ENCODE measurements at places on chromosomes 11 and 22.

DNA sequence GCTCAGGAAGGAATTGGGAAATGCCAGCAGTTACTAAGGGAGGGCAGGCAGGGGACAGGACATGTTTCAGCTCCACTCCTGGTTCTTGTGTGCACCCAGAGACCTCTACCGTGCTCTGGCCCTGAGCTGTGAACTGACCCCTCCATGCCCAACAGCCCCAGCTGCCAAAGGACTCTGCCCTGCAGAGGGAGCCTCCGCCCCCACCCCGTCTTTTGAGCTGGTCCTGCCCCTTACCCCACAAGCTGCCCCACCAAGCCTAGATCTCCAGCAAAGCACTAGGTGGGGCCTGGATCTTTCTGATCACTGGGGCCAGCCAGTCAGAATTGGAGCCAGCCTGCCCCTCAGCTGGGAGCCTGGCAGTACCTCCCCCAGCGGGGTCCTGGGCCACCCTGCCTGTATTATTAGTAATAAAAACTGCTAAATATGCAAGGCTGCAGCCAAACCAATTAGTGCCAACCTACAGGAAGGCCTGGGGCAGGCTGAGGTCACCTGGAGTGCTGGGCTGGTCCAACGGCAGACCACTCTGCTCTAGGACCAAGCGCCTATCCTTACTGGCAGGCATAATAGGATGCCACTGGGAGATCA is 23.9 kb upstream of the DRICH1 start:
- no peak for DNase-seq

DNA sequence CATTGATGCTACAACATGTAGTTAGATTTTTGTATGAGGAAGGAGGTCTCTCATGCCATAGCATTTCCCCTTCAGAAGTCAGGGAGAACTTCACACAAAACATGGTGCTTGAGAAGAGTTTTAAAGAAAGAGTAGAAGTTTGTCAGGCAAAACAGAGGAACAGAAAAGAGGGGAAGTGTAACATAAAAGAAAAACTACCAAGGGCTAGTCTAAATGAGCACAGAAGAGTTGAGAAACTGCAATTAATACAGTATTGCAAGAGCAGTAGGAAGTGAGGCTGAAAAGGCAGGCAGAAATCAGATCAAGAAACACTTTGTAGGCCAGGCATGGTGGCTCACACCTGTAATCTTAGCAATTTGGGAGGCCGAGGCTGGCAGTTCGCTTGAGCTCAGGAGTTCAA is 61.0 kb downstream of the FAM168A start:
- DNase-seq, result no peak

GRCh38 chr11:113532697-113533424 is 57.7 kb upstream of the DRD2 start:
- DNase-seq, result peak; percentile 54

- no peak for DNase-seq
Measured at GRCh38 chr11:62338218-62338617, 970 bp downstream of the ASRGL1 start.

DNA sequence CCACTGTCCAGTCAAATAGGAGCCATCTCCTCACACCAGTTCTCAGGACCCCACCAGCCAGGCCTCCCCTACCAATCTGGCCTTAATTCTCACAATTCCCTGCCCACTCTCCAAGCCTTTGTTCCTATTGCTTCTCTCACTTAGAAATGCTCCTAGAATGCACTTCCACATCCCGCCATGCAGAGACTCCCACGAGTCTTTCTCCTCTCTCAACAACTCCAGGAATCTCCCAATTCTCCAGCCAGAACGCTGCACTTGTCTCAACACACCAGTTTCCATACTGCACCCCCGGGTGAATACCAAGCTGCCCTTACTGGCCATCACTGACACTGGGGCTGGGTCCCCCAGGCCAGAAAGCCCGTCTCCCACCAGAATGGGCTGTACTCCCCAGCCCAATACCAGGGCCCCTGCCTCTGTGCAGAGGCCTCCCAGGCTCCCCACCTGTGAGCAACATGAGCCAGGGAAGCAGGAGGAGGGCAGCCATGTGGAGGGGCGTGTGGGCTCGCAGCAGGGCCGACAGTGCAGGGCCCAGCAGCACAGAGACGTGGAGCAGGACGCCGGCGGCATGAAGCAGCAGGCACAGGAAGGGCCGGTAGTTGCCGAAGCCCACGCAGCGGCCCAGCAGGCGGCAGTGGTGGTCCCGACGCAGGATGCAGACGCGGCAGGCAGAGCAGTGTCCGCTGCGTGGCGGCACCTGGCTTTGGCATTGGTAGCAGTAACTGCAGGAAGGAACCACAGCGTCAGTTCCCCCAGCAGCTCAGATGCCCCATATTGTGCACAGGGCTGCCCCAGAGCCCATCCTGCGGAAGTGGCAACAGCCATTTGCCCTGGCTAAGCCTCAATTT is 2.4 kb downstream of the ZDHHC24 start:
- DNase-seq, result no peak

GRCh38 chr11:130441719-130442118 is 6.7 kb upstream of the ADAMTS15 start:
- no peak for DNase-seq

- DNase-seq, result no peak
Measured at GRCh38 chr11:87719326-87720073, 455.7 kb downstream of the RAB38 start.

DNA sequence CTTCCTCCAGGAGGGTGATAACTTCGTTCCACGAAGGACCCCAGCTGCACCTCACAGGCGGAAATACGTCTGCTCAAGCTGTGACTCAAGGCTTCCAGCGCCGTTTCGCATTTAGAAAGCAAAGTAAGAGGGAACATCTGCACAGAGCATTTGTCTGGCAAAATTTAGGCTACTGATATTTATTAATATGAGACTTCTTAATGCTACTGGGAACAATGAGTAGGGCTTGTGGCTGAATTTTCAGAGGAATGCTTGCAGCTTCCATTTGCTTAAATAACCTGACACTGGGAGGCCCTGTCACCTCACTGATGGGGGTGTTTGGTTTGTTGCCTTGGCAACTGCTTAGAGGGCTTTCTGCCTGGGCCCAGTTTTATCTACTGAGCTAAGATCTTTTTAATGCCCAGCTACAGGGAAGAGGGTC is 14.7 kb upstream of the ST14 start:
- no peak for DNase-seq

GRCh38 chr11:19084661-19085315 is 24.3 kb upstream of the MRGPRX2 start:
- no peak for DNase-seq

Data from D721Med (cell line).